RPMI7951 (cell line): ENCODE measurements at places on chromosomes 7 and 10.

GRCh38 chr10:126250045-126250444 lies 138.2 kb downstream of the ADAM12 start:
- no peak for DNase-seq

- no peak for DNase-seq
These were observed 25.0 kb downstream of the SORCS3 start for GRCh38 chr10:104666106-104666505.

GRCh38 chr7:111919631-111920179 lies 286.5 kb downstream of the DOCK4 start:
- DNase-seq = peak; percentile 93

GRCh38 chr7:70131817-70132216 lies 533.5 kb downstream of the AUTS2 start:
- peak; percentile 45 for DNase-seq

- DNase-seq = no peak
These were observed 12.5 kb downstream of the MXI1 start for GRCh38 chr10:110219884-110220283.

DNA sequence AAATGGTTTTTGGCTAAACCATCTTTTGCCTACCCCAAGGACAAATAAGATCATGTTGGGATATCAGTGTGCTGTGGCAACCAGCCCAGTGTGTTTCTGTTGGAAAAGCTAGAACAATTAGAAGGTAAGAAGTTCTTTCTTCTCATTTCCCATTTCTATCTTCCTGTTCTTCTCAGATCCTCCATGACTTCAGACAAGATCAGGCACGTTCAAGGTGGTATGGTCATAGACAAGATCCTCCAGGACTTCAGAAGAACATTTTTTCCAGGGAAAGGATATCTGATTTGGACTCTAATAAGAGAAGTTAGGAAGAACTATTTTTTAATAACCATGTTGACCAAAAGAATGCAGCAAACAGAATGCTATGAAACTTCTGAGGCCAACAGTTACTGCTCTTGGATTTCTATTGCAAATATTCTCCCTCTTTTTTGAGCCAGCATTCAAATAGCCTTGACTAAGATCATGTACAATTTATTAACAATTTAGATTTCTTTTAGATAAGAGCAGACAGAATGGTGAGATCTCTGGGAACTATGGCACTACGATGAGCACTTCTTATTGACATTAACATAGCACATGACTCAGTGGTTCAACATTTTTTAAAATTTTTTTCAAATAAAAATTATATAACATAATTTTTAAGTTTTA lies 15.9 kb downstream of the HYCC1 start:
- no peak for DNase-seq

- no peak for DNase-seq
These were observed 74.5 kb downstream of the OAT start for GRCh38 chr10:124344266-124344590.

DNA sequence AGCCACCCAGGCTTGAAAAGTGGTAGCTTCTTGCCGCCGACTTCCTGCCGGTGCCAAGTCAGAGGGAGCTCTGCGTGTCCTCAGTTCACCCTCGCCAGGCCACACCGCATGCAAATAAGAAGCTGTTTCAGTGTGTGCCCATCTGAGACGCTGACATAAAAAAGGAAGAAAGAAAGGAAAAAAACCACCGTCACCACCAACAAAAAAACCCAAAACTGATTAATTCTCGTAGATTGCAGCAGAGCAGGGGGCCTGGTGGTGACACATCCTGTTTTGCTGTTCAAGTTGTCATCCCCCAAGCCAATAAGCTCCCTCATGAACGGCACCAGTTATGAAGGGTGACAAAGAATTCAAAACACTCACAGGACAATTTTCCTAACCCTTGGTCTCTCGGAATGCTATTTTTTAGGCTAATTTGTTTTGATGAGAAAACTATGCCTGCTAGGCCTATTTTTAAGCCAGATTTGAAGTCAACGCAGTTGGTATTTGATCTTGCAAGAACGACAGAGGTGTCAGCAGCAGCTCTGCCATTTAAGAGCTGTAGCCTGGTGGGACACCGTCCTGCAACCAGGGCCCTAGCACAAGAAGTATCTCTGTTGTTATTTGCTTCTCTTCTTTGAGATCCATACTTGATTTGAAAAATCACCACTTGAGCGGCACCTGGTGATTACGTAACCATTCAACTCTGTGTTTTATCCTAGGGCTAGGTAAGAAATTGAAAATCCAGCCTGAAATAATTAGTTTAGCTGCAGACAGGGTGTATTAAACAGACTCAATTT lies 145.6 kb downstream of the PFKFB3 start:
- DNase-seq = peak; percentile 96
